ENCODE measurements at places on chromosomes 1 and 21. TPM values are rescaled to one million over a fixed set of nuclear protein-coding genes. Genes with fewer than 3 reads are reported as not detected.

GRCh38 chr1:100730130-100730529 is 10.6 kb downstream of the VCAM1 start:
- DNase-seq, result no peak

- no peak for DNase-seq
Measured at GRCh38 chr1:180778782-180779398, 133.8 kb upstream of the KIAA1614 start.

DNA sequence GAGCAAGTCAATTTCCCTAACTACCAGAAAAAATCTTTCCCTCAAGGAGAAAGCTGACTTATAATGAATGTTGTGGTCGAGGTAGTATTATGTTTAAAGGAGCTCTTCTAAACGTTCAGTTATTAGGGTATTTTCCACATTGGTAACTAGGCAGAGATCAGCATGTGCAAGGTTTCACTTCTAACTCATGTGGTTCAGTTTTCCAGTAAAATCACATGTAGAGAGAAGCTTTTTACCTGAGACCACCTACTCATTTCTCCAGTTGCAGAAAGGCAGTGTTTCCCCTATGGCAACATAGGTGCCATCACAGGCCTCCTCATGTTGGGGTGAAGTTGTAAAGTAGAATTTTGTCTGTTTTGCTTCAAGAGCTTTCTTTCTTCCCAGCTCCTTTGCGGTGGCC is 23.7 kb downstream of the IL23R start:
- DNase-seq, result no peak

DNA sequence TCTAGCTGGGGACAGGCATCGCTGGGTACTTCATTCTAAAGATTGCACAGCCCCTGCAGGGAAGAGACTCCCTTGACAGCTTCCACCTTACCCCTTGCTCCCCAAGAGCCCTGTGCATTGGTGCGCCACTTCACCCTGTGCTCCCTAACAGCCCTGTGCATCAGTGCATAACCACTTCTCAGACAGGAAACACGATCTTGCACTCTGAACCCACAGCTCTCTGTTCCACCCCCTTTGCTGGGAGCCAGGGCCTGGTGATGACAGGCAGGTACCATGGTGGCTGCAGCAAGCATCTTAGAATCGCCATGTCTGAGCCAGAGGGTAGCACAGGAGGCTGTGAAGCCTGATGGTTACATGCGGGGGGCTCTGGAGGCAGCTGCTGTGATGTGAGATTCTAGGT is 5.0 kb downstream of the ALPL start:
- no peak for DNase-seq

GRCh38 chr1:102961549-102961948 is 146.8 kb downstream of the COL11A1 start:
- DNase-seq, result no peak

The FOXO6 gene
- 10.0 TPM for total RNA-seq

The LIPI gene
- not detected for total RNA-seq

The BTBD19 gene
- total RNA-seq, result 7.8 TPM

GRCh38 chr21:43911935-43912487 is 47.0 kb downstream of the AGPAT3 start:
- DNase-seq, result no peak

DNA sequence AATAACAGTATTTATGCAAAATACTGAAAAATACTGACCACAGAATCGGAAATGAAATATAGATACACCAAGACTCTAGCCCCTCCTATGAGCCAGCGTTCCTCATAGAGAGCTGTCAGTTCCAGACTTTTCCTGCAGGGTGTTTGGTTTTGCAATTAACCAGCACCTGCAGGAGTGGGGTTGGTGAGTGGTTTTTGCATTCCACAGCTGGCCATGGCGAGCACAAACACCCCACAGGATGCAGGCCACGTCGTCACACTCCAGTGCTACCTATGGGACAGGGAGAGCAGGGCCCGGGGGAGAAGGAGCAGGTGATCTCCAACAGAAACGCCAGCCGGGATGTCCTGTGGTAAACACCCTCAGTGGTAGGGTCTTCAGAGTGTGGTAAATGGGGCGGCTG is 94.1 kb downstream of the ERG start:
- no peak for DNase-seq

DNA sequence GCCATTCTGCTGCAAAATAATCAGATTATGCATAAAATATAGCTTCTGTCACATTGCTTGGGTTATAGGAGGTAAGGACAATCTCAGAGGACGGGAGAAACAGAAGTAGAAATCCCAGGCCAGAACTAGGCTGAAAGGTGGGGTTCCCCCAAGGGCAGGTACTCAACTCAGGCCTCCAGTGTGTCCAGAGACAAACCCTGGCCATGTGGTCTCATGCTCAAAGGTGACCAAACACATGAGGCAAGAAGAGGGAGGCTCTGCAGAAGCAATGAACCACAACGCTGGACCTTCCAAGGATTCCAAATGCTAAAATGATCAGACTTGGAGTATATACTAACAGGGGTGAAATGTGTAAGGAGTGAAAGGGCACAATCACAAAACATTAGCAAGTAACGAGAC is 103.8 kb downstream of the DMRTB1 start:
- no peak for DNase-seq

GRCh38 chr1:46820076-46820475 is 21.2 kb downstream of the CYP4B1 start:
- DNase-seq, result no peak

Data from mucosa of gallbladder (tissue), 1 donor.